ENCODE measurements at places on chromosomes 1 and 21.

GRCh38 chr1:114094675-114095074, 59.0 kb downstream of the SYT6 start:
- DNase-seq = no peak

DNA sequence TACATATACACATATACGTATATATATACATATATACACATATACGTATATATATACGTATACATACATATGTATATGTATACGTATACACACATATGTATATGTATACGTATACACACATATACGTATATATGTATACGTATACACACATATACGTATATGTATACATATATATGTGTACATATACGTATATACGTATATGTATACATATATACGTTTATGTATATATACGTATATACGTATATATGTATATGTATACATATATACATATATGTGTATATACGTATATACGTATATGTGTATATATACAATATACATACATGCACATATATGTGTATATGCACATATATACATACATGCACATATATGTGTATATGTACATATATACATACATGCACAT, 396.2 kb upstream of the DUSP10 start:
- no peak for DNase-seq

- DNase-seq = no peak
Observed at GRCh38 chr1:55844322-55844721, 629.2 kb upstream of the USP24 start.

GRCh38 chr21:29084372-29084771, 10.9 kb upstream of the CCT8 start:
- DNase-seq = no peak

GRCh38 chr1:22273686-22274681, 131.1 kb upstream of the WNT4 start:
- DNase-seq = no peak

DNA sequence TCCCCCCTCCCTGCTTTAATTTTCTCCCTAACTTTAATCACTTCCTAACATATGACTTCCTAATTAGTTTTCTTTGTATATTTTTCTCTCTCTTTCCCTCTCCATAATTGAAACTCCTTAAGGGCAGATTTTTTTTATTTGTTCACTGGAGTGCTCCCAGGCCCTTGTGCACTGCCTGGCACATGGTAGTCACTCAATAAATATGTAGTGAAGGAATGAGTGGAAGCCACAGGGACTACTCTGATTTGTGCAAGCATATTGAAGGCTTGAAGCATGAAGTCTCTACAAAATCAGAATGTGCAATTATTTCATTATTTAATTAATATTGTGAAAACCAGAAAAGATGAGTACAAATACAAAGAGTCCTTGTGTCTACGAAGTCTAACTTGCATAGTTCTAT, 41.5 kb downstream of the SNX7 start:
- no peak for DNase-seq

GRCh38 chr1:225911191-225912130, 12.6 kb downstream of the PYCR2 start:
- DNase-seq = peak; percentile 44

- DNase-seq = no peak
Observed at GRCh38 chr1:110481968-110482623, 31.1 kb downstream of the PROK1 start.

Measured in neuronal stem cell (in vitro differentiated cells).